ENCODE measurements at places on chromosomes 2 and 18.
A peak's percentile ranks its signal among the peaks of the same experiment; 100 is the strongest.

GRCh38 chr2:201205515-201205849 is 22.5 kb downstream of the CASP10 start:
- no peak for DNase-seq

- no peak for DNase-seq
These were observed 171.3 kb upstream of the PGAP1 start for GRCh38 chr2:197097578-197098366.

DNA sequence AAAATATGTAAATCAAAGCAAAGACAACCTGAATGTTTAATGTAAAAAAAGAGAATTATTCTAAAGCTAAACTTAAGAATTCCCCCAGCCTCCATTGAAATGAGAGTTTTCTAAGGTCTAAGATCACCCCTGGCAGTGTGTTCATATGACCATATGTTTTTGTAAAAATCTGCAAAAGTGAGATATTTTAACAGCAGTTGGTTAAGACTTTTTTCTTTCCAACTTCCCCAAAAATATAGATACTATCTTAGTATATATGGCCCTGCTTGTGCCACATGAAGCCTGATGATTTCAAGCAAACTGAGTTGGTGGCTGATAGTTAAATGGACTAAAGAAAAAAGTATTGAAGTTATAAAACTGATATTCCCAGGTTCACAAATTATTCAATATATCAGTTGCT is 35.4 kb downstream of the ZNF804A start:
- DNase-seq = no peak

- DNase-seq = no peak
These were observed 555.5 kb downstream of the ARHGAP15 start for GRCh38 chr2:143684551-143685320.

DNA sequence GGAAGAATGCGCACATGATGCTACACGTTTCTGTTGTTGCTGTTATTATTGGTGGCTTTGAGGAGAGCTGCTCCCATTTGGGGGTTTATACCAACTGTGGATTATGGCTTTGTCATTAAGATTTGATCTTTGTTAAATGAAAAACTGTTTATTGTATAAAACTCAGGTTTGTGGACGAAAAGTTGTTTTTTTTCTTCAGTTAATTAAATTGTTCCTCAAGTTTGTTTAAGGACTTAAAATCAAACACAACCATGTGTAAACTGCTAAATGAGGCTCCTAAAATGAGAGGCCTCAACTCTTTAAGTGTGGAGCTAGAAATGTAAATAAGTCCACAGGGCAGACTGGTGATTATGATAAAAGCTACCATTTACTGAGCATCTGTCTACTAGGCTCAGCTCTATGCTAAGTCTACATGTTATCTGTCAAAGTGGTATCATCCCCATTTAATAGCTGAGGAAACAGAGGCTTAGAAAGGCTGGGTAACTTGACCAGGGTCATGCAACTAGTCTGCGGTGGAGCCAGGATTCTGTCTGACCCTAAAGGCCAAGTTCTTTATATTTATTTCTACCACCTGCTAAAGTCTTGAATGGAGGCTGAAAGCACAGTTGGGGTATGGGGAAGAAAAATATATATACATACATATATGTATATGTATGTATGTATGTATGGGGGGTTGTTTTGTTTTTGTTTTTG is 4.1 kb downstream of the MYCN start:
- no peak for DNase-seq

GRCh38 chr2:129803032-129803431 is 176.4 kb upstream of the RAB6C start:
- DNase-seq = peak; percentile 61

- no peak for DNase-seq
These were observed 30.9 kb upstream of the IL1R2 start for GRCh38 chr2:101960819-101961337.

- DNase-seq = no peak
These were observed 96.8 kb downstream of the DIS3L2 start for GRCh38 chr2:232058063-232058877.

- DNase-seq = peak; percentile 10
These were observed 47.5 kb upstream of the STAM2 start for GRCh38 chr2:152222975-152223637.

Measured in NCI-H2081 (cell line).